CD4-positive, alpha-beta T cell treated with Interleukin-17A for 4 hours (primary cell): ENCODE measurements at places on chromosomes 5 and 9.

- DNase-seq: no peak
These were observed 55.3 kb downstream of the AHRR start for GRCh38 chr5:376799-377325.

- no peak for DNase-seq
These were observed 21.3 kb downstream of the PTGES start for GRCh38 chr9:129731477-129732085.

DNA sequence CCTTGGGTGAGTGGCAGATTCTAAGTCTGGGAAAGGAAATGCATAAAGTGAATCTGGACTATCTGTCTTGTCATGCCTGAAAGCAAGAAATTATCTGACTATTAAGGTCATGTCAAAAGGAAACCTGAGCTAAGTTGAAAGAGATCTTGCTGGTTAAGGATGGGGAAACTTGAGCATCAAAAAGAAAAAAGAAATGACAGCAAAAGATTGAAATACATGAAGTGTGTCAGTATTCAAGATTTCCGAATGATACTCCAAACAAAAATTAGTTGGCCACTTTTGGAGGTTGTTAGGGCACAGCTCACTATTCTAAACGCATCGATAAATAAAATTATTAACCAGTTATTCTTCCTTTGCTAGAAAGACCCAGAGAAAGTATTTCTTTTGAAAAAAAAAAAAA is 3.3 kb upstream of the FBN2 start:
- no peak for DNase-seq

- DNase-seq: no peak
These were observed 33.8 kb upstream of the DTWD2 start for GRCh38 chr5:119022017-119022745.

- DNase-seq: no peak
These were observed 17.0 kb downstream of the MARCHF3 start for GRCh38 chr5:127013407-127013806.

- DNase-seq: no peak
These were observed 16.0 kb upstream of the IL33 start for GRCh38 chr9:6199596-6199995.

- DNase-seq: no peak
These were observed 188.4 kb downstream of the RGS3 start for GRCh38 chr9:113651896-113652295.

DNA sequence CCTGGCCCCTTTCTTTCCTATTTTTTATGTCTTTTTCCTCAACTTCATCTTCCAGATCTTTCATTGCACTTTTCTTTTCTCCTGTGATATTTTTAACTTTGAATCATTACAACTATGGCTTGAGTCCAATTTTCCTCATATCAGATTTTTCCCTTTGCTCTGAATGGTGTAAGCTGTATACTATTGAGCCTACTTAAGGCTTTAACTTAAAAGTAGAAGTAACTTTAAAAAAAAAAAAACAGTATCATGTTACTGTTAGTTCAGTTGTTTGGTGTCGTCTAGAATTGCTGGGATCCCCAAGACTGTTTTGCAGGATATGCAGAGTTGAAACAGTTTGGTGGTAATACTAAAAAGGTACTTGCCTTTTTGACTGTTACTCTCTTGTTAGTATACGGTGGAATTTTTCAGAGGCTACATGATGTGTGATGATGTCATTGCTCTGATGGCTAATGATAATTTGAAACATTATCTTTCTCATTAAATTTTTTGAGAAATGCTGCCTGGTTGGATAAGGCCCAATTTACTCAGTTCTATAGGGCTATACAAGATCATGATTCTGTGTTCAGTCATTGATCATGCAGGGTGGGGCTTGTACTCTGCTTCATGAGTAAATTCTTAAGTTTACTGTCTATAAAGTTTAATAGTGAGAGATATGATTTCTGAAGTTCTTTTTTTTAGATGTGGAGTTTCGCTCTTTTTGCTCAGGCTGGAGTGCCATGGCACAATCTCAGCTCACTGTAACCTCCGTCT is 8.8 kb downstream of the NAA35 start:
- DNase-seq: no peak

- no peak for DNase-seq
These were observed 35.6 kb upstream of the SEMA4D start for GRCh38 chr9:89533411-89534095.

- no peak for DNase-seq
These were observed 92.8 kb downstream of the MVB12B start for GRCh38 chr9:126419475-126419874.

DNA sequence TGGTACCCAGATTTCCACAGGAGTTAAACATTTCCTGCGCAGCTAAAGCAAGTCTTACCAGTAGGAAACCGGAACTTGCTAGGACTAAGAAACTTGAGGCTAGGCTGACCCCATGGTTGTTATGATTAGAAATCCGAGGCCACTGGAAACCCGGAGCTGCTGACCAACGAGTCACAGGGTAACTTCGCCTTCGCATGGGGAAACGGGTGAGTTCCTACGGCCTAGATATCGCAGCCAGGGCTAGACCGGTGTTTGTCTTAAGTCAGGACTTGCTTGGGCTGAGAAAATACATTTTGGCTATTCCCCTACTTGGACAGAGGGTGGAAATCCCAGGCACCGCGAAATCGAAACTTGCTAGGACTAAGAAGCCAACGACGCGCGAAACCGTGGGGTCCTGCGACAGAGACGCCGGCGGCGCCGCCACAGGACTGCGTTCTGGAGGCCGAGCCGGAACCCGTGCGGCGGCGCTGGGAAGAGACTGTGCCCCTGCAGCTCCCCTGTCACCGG is 1.6 kb upstream of the ANXA2R start:
- peak; percentile 81 for DNase-seq

GRCh38 chr9:131407717-131408195 is 13.9 kb downstream of the PRRC2B start:
- peak; percentile 61 for DNase-seq

DNA sequence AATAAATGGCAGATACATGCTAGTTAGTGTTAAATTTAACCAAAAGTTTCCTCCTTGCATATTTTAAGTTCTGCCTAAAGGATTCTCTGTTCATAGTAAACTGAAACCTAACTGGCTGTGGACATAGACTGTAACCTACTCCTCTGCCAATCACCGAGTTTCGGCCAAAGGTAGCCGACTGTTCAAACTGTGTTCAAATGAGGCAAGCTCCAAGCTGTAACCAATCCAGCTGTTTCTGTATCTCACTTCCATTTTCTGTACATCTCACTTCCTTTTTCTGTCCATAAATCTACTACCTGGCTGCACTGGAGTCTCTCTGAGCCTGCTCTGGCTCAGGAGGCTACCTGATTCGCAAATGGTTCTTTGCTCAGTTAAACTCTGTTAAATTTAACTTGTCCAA is 44.1 kb downstream of the KCNV2 start:
- DNase-seq: no peak

GRCh38 chr9:129938291-129938979 is 103.2 kb downstream of the USP20 start:
- peak; percentile 37 for DNase-seq

DNA sequence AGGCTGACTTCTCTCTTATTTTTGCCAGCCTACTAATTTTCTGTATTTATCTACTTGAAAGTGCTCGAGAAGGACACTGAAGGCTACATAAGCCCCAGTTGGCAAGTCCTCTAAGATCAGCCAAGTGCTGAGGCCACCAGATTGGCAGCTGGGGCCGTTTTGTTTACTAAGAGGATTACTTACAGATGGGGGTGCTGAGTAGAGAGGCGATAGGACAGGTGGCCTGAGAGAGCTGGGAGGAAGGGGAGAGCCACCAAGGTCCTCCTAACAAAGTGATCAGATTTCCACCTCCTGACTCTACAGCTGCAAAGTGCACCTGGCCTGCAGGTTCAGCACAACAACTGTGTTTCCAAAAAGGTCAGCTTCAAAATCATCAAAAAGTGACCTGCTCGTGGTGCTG is 32.9 kb downstream of the FRMD3 start:
- DNase-seq: no peak

GRCh38 chr5:178984145-178985072 is 10.7 kb downstream of the GRM6 start:
- no peak for DNase-seq

- no peak for DNase-seq
These were observed 10.0 kb downstream of the DUSP1 start for GRCh38 chr5:172760959-172761358.

GRCh38 chr9:114735704-114736103 is 53.7 kb upstream of the TEX48 start:
- DNase-seq: peak; percentile 27

DNA sequence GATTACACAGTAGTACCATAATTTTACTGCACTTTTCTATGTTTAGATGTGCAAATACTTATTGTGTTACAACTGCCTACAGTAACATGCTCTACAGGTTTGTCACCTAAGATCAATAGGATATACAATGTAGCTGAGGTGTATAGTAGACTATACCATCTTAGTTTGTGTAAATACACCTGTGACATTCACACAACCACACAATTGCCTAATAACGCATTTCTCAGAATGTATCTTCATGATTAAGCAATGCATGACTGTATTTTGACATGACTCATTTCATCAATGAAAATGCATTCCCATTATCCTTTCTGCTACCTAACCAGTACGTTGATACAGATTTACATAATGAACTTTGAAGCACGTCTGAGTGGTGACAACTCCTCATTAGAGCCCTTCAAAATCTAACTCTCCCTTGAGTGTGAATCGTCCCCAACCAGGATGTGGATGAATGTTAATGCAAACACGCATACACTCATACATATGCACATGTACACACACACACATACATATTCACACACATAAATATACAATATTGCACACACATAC is 28.4 kb downstream of the GZMK start:
- DNase-seq: no peak

DNA sequence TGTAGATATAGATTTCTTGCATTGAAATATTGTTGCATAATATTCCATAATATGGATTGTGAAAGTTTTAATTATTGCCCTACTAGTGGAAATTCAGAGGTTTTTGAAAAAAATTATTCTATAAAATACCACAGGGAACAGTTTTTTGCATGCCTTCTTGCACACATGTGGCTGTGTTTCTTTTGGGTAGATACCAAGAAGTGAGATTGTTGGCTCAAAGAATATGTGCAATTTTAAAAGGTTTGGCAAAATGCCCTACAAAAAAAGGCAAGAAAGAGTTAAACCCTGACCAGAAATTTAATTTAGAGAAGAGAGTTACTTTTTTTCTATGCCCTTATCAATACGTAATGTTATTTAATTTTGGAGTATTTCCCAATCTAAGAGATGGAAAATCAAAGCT is 270.8 kb upstream of the DAPK1 start:
- DNase-seq: no peak

- DNase-seq: no peak
These were observed 36.3 kb upstream of the SHISAL2B start for GRCh38 chr5:64653766-64654560.

GRCh38 chr5:179288809-179289185 is 56.5 kb downstream of the ADAMTS2 start:
- DNase-seq: no peak

DNA sequence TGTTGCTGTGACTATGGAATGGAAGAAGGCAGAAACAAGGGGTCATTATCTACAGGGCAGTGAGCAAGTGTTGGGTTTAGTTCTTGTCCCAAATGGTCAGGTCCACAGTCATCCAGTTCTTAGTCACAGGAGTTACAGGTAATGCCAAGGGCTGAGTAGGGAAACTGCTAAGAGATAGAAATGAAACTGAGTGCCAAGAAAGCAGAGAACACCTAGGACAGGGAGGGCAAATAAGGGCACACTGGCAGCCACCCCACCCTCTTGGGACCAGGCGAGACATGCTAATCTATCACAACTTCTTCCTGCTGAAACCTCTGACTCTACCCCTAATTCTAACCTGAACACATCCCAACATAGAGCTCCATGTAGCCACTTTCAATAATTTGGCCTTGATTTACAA is 103.2 kb downstream of the KLF4 start:
- DNase-seq: no peak

DNA sequence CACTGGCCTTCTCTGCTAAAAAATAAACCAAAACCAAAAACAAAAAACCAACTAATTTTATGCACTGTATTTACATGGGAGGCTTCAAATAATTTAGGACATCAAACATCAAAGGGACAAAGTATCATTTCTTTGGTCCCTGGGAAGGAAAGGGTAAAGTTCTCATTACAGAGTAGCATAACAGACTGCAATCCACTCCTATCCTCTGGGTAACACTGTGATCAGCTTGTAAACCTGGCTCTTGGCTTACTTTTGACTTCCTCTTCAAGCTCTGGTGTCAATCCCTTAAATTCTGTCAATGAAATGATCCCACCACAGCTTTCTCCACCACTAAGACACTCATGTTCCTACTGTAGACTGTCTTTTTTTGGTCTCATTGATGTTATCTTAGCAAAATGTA is 69.8 kb upstream of the VCAN start:
- no peak for DNase-seq

DNA sequence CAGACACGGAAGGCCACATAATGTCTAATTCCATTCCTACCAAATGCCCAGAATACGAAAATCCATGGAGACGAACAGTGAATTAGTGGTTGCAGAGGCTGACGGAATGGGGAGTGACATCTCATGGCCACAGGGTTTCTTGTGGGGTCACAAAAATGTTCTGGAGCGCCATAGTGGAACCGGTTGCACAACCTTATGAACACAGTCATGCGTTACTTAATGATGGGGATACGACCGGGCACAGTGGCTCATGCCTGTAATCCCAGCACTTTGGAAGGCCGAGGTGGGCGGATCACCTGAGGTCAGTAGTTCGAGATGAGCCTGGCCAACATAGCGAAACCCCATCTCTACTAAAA is 26.0 kb upstream of the TTLL11 start:
- no peak for DNase-seq

DNA sequence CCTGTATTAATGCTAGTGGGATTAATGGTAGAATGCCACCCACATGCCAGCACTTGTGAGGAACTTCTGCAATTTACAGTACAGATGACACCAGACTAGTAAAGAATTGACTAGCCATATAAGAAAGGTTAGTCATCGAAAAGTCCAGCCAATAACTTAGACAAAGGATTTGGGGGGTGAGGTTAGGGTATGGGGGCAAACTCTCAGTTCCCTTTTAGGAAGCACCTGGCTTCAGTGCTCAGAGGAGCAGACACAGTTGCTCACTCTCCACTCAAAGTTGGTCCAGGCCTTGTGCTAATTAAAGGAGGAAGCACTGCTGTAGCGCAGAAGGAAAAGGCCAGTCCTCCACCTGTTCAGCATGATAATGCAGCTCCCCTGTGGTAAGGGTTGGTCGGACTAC is 25.2 kb downstream of the TGFBR1 start:
- peak; percentile 6 for DNase-seq

DNA sequence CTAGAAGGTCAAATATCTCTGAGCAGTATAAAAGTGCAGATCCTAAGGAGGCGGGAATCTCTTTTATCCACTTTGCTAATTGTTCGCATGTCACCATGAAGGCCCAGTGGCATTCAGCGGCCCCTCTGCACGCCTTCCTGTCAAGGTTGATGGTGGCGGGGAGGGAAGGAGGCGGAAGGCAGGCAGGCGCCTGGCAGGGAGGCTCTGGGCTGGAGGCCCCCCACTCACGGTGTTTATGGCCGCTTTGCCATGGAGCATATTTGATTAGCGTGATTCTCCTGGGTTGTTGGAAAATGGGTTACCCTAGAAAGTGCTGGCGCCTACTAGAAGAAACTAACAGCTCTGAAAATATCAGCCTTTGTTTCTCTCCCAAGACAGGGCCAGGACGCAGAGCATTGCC is 209.6 kb downstream of the FSTL4 start:
- DNase-seq: no peak
